Fibroblast of the aortic adventitia (primary cell): ENCODE measurements at places on chromosomes 6 and 20.

DNA sequence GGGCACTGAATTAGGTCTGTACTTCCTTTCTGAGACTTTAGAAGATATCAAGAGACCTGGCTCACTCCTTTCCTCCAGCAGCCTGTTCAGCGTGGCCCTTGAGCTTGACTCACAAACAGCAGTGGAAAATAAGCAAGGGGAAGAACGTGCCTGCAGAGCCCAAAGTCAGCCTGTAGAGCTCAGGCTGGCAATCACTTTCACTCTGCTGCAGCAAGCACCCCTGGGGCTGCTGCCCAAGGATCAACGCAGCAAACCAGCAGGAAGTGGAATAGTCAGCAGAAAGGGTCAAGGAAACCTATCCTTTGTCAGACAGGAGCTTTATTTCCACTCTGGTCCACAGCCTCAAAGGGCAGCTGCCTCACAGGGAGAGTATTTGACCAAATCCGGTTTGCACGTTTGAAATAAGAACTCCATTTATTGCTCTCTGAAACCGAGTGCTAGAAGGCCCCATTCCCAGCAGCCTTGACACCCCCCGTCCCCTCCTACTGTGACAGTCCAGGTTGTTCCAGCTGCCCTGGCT is 77.4 kb downstream of the PRDM1 start:
- peak; percentile 79 for DNase-seq

DNA sequence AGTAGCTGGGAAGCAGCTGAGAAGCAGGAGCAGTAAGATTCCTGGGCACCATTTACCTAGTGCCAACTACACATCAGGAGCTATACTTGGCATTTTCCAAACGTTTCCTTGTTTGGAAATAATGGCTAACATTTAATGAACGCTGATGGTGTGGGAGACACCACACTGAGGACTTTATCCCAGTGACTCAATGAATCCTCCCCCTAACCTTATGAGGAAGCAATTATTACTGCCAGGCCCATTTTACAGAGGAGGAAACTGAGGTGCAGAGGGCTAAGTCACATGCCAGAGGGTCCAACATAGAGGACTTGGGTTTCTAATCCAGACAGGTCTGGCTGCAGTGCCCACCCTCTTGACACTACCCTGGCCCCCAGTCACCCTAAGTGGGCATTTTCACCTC is 6.1 kb downstream of the PTGIS start:
- DNase-seq, result peak; percentile 40

DNA sequence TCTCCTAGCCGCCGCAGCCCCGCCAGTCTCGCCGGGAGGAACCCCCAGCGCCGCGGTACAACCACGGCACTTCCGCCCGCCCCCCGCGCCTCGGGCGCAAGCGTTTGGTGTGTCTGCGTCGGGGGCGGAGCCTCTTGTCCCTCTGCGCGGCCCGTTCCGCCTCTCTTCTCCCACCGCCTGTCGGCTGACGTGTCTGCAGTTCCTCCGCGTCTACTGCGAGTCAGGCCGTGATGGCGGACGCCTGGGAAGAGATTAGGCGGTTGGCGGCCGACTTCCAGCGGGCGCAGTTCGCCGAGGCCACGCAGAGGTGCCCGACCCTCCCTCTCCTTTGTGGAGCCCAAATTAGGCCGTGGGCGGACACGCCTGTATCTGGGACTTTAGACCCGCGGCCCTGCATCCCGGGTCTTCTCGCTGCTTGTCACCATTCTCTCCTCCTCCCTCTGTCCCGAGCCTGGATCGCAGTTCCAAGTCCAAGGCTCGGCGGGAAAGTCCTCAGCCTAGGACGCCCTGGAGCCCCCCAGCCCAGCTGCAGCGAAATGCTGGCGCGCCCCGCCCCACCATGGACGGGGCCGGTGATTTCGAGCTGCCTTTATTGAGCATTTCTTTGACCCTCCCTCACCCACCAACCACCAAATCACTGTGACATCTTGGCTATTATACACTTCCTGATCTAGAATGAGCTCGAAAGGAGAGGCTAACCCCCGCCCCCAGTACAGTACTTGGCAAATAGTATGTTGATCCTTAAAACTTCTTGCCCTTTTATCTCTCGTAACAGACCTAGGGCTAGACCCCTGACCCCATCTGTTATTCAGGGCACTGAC is at the start of gene UFL1:
Gene UFL1 (plus strand): TSS at position 163 of the 821 bp plus-strand sequence. CDS start 68 bp downstream, at position 231.
- DNase-seq, result peak; percentile 87

- no peak for DNase-seq
Observed at GRCh38 chr6:135117413-135117968, 62.9 kb upstream of the HBS1L start.

- peak; percentile 84 for DNase-seq
Observed at GRCh38 chr6:15280028-15280427, 34.2 kb downstream of the JARID2 start.

- DNase-seq, result peak; percentile 27
Observed at GRCh38 chr6:43636308-43636659, 644 bp downstream of the MAD2L1BP start.

DNA sequence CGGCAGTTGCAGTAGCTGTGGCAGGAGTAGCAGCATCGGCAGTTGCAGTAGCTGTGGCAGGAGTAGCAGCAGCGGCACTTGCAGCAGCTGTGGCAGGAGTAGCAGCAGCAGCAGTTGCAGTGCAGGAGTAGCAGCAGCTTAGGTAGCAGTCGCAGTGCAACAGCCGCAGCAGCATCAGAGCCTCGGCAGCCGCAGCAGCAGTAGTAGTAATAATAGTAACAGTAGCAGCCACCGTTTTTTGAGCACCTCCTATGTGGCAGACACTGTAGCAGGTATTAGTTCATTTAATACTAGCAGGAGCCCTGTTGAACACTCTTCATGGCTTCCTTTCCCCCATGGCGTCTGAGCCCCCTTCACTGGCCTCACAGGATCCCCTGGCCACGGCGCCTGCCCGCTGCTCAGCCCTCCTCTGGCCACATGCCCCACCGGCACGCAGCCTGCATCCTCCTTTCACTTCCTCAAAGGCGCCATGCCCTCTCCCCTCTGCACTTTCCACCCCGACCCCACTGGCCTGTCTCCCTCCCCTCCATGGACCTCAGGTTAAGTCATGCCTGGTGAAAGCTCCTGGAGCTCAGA is 19.1 kb upstream of the IRF4 start:
- DNase-seq, result no peak

DNA sequence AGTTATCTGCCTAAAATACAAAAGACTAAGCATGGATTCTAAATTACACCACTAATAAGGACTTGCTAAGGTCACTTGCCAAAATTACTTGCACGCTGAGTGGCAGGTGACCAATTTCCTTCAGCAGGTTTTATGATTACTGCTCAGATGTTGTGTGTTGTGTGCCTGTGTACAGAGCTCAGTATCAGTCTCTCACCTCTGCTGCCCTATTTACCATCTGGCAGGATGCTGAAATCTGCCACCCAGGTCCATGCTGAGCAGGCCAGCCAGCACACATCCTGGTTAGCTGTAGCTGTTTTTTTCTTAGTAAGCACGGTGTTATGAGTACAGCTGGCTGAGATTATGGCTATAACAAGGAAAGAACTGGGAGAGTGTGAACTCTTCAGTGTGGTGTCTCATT is 34.0 kb downstream of the ELOVL4 start:
- DNase-seq, result no peak

DNA sequence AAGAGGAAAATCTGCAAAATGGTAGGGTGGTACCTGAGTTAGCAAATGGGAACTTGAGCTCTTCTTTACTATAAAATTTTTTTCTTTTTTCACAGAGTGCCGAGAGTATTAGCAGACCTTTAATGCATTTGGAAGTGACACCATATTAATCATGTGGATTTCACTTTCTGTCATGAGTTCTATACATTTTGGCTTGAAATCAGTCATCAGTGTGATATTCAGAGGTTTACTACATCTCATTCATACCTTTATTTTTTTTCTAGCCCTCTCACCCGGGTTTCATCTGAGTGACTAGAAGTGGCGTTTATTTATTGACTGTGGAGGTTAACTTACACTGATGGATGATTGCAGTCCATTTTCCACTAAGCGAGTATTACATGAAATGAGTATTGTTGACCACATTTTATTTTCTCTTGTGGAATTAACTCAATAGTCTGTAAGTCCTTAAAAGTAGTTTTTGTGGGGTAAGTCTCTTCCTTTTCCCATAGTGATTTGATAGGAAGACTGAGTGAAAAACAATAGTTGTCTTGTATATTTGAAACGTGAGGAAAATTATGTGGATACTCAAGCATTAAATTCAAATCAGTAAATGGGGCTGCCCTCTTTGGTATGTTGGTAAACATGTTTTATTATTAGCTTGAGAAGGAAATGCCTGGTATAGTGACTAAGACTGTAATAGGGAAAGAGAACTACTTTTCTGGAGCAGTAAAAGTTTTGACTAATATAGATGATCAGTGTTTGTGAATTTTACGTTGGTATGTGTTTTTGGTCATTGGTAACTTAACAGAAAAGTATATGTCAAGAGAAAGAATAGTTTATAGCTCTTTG is 55.5 kb downstream of the JARID2 start:
- no peak for DNase-seq

DNA sequence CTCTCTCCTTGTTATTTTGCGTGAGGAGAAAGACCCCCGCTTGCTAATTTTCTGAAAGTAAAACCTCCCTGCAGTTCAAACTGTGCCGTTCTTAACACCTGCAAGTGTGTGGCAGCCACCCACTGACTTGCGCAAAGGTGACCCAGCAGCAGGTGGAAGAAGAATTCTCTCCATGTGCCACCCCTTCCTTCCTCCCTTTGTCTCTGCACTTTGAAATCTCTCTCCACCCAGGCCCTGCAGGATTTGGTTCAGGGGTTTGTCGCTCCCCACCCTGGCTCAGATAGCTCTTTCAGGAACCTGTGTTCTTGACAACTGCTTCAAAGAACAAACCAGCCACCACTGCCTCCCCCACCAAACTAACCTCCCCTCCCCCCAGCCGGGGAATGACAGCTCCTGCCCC is 41.4 kb downstream of the ZNF831 start:
- DNase-seq, result no peak

- DNase-seq, result no peak
Observed at GRCh38 chr20:845226-845868, 11.8 kb downstream of the FAM110A start.

DNA sequence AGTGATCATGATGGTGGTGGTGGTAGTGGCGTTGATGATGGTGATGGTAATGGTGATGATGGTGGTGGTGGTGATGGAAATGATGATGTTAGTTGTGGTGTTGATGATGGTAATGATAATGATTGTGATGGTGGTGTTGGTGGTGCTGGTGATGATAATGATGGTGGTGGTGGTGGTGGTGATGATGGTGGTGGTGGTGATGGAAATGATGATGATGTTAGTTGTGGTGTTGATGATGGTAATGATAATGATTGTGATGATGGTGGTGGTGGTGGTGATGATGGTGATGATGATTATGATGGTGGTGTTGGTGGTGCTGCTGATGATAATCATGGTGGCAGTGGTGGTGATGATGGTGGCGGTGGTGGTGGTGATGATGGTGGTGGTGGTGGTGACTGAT is 51.4 kb downstream of the ARHGAP40 start:
- no peak for DNase-seq

GRCh38 chr20:51958099-51959065 is 156.1 kb upstream of the SALL4 start:
- DNase-seq, result peak; percentile 39

GRCh38 chr6:6350696-6351095 is 30.2 kb upstream of the F13A1 start:
- DNase-seq, result no peak

- DNase-seq, result no peak
Observed at GRCh38 chr6:138814179-138814834, 18.4 kb downstream of the ECT2L start.

DNA sequence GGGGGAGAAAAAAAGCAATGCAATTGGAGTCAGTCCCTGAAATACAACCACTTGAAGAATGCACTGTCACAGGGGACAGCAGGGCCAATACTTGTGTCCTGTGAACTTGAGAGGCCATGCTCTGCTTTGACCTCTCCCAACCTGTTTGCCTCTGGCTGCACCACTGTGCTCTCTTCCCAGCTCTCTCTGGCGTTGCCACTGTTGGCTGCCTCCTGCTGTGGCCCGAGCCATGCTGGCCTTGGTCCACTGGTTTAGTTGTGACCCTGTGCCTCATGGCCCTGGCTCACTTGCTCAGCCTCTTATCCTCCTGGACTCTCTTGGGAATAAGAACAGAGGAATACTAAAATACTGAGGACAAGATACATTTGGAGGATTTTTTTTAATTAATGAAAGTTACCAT is 14.5 kb upstream of the FBXO30 start:
- DNase-seq, result no peak

GRCh38 chr20:19423900-19424620 is 211.6 kb downstream of the SLC24A3 start:
- DNase-seq, result no peak

DNA sequence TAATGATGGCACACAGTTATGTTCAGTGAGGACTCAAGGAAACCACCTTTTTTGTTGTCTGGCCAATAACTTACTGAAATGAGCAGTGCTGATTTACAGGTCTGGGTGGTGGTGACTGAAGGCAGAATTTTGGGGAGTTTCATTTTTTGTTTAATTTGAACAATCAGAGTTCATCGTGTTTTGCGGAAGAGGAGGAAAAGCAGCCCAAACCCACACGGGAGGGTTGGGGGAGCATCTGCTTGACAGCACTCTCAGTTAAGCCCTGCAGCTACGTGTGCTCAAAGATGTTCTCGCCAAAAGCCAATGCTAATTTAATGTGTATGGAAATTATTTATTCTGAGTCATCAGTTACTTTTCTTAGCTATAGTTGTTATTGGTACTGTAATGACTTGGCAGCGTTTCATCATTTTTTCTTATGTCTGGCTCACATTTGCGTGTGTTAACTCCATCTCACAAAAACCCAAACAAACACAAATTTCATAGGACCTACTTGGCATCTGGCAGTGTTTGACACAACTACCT is 89.2 kb downstream of the UST start:
- DNase-seq, result peak; percentile 86

- DNase-seq, result no peak
Observed at GRCh38 chr6:100138346-100139022, 144.5 kb upstream of the MCHR2 start.

GRCh38 chr6:110757926-110758325 is 57.3 kb downstream of the CDK19 start:
- no peak for DNase-seq

DNA sequence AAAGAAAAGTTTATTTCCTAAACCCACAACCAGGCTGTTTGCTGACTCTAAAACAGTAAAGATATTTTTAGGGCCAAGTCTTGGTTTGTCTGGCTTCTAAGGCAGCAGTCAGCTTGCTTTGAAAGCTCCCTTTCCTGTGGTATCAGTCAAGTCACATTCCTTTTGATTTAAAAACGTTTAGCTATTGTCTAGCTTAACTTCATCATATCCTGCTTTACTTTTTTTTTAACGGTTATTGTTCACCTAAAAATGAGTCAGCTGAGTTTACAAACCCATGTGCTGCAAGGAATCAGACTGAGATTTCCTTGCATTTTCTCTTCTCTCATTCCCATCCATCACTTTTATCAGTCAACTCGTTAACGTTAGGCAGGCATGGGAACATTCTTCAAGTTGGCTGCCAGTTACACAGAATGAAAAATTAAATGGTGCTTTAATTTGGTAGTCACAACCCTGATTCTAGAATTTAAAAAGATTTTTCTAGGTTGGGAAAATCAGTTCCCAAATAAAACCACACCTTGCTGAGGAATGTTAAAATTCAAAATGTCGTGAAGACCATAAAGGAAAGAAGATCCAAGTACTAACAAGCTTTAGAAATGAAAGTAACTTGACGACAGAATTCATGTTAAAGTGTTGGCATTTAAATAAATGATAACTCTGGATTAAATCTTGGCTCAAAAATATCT is 45.9 kb downstream of the ELOVL5 start:
- peak; percentile 95 for DNase-seq

- DNase-seq, result peak; percentile 18
Observed at GRCh38 chr6:31163922-31164321, 5.5 kb downstream of the TCF19 start.
